ENCODE measurements at places on chromosomes 16 and 17.
A peak's percentile ranks its signal among the peaks of the same experiment; 100 is the strongest.

GRCh38 chr17:68249354-68249765 is 1.5 kb downstream of the AMZ2 start:
- DNase-seq: no peak

DNA sequence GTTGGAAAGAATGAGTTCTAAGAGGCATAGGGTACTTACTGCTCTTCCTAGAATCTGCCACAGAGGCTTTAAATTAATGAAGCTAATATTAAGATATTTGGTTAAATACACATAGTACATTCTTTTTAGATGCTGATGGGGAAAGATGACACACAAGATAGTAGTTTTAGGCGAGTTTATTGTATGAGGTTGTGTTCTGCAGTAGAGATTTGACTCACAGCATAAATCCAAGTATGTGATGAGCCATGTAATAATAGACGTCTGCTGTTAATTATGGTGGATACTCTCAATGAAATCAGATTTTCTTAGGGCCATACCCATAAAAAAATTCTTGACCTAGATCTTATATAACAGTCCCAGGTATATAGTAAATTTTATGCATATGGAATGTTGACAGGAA is 8.0 kb downstream of the TNRC6C start:
- DNase-seq: no peak

DNA sequence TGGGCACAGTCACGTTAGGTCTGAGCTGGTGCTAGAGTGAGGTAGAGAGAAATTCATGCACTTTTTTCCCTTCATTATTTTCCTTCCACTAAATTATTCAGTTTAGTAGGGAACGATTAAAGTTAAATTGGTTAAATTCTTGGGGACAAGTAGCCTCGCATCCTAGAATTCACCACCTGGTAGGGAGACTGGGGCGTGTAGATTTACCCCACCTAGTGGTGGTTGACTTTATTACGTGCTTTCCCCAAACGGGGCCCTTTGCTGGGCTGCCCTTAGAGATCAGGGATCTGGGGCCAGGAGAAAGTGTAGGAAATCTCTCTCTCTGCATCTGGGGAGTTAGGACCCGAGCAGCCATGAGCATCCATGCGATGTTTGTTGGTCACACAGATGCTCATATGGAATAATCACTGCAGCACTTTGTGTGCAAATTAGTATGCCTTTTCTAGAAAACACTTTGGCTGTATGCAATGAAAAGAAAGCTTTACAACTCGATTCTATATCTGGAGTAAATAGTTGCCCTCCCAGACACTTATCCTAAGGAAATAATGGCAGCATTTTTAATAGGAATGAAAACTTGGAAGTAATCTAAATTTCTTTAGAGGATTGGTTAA is 107.0 kb downstream of the PLCG2 start:
- peak; percentile 41 for DNase-seq

- peak; percentile 12 for DNase-seq
Measured at GRCh38 chr17:82384730-82385481, 13.3 kb downstream of the UTS2R start.

DNA sequence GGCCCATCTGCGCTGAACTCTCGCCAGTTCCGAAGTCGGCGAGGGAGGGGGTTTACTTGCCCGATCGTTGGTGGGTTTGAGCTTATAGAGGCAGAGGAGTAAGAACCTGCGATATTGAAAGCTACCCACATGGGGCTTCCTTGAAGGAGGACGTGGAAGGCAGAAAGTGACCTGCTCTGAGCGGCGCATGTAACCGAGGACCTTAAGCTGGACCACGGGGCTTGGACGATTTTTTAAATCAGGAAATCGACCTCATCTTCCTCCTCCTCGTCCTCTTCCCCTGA is 2.0 kb downstream of the PRAC2 start:
- no peak for DNase-seq

DNA sequence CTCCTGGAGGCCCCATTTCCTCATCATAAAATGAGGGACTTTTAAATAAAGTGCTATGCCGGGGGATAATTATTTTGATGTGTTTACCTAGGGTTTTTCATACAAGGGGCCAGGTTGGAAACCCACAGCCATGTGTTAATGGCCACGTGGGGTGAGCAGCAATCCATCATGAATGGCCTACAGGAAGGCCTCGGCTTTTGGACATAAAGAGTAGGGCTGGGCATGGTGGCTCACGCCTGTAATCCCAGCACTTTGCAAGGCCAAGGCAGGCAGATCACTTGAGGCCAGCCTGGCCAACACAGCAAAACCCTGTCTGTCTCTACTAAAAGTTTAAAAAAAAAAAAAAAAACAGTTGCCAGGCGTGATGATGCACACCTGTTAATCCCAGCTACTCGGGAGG is 40.3 kb downstream of the MEAK7 start:
- no peak for DNase-seq

- DNase-seq: no peak
Measured at GRCh38 chr16:72001180-72001874, 1.1 kb upstream of the PKD1L3 start.
